T-helper 2 cell (primary cell): ENCODE measurements at places on chromosomes 3 and 15.

DNA sequence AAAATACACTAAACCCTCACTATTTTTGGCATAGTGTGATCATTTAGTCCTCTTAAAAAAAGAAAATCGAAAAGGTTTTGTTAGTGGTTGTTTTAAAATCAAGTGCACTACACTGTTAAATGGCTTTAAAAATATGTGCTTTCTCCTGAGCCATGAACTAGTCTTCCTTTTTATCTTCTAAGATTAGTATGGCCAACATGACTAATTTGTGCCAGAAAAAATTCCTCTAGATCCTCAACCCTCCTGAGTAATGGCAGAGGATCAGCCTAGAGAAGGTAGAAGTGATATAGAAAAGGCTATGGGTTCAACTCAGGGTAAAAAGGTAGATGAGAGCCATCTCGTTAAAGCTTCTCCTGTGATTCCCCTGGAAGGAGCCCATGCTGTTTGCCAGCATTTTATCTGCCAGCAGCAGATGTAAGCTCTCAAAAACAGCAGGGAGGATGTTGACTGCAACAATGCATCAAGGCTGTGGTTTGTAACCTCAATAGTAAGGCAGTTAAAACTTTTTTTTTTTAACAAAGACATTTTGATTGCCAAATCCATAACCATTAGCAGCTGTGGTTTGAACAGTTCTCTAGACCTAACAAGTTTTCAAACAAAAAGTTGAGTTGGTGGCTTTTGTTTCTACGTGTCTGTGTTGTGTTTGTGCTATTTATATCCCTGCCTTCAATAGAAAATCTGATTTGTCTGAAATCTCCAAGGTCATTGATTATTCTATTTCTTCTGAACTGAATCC is 30.2 kb upstream of the ZNF609 start:
- peak; percentile 12 for DNase-seq

- no peak for DNase-seq
Observed at GRCh38 chr3:101256511-101256910, 63.9 kb downstream of the IMPG2 start.

- DNase-seq, result no peak
Observed at GRCh38 chr3:139696314-139696604, 18.5 kb upstream of the NMNAT3 start.

DNA sequence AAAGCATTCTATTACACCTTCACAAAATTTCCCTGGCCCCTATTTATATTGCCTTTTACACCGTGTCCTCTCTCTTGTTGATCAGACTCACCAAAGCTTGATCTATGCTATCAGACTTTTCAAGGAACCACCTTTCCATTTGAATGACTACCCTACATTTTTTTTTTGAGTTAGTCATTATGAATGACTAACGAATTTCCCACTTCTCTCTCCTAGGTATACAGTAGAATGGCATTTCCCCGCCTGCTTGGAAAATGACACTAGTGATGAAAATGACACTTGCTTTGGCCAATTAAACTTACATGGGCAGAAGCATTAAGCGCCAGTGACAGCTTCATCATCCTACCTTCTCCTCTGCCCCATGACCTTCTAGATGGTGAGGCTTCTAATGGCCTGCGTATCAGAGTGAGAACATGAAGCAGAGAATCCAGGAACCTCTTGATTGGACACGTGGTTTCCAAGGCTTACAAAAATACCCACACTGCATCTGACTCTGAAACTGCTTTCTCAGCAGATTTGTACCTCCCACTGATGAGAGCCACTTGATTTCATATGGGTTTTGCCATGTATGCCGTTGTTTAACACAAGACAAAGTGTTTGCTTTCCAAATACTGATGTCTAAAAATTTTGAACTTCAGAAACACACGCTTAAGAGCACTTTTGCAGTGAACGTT is 370.5 kb downstream of the CTNNB1 start:
- DNase-seq, result no peak

GRCh38 chr3:60017631-60018030 is 967.8 kb upstream of the CFAP20DC start:
- DNase-seq, result peak; percentile 9

DNA sequence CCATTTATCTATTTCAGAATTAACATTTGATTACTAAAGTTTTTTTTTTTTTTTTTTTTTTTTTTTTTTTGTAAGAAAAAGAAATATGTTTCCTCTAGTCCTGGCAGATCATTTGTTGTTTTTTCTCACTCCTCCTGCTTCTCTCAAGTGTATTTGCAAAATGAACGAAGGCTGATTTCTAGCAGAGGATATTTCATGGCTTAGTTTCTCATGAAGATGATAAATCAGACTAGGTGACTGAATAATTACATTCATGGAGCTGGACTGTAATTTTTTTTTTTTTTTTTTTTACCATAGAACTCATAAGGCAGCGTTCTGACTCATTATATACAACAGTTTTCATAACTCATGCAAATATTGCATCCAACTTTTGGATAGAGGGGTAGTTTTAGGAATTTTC is 332.5 kb upstream of the SEMA6D start:
- DNase-seq, result no peak

GRCh38 chr3:134359121-134360010 is 14.9 kb downstream of the AMOTL2 start:
- no peak for DNase-seq
